ENCODE measurements at places on chromosomes 1 and 21.

GRCh38 chr1:164675342-164675904 is 116.4 kb downstream of the PBX1 start:
- DNase-seq = no peak

- DNase-seq = no peak
Observed at GRCh38 chr1:24926563-24927249, 3.4 kb downstream of the RUNX3 start.

- DNase-seq = no peak
Observed at GRCh38 chr1:176843352-176844297, 320.9 kb downstream of the ASTN1 start.

DNA sequence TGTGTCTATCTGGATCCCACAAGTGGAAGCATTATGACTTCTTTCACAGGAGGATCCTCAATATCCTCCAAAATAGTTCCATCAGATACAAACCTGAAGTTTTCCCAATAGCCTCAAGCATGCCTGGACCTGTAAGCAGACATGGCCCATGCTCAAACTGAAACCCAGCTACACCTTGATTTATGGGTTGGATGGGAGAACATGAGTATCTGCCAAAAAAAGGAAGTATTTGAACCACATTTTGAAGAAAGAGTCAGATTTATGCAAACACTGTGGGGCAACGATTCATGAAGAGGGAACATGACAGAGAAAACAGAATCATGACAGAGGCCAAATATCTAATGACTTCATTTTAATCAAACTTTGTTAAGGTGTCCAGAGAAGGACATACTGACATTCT is 351.0 kb upstream of the NFIA start:
- DNase-seq = no peak

- no peak for DNase-seq
Observed at GRCh38 chr1:116226017-116226416, 114.8 kb downstream of the MAB21L3 start.

DNA sequence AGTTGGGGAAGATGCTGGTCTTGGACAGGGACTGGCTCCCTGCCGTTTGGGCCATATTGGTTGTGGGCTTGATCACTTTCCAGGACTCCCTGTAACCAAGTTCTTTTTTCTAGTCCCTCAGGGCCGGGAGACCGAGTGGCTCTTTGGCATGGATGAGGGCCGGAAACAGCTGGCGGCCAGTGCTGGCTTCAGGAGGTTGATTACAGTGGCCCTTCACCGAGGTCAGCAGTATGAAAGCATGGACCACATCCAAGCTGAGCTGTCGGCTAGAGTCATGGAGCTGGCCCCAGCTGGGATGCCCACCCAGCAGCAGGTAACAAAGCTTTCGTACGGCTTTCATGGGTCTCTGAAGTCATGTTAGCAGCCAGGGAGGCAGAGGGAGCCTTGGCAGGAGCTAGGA is 4.3 kb downstream of the METTL13 start:
- DNase-seq = no peak

- no peak for DNase-seq
Observed at GRCh38 chr1:53998223-53998622, 19.8 kb downstream of the LDLRAD1 start.

GRCh38 chr1:23787701-23788100 is 3.2 kb upstream of the LYPLA2 start:
- no peak for DNase-seq

GRCh38 chr1:107870696-107871095 is 94.3 kb downstream of the VAV3 start:
- DNase-seq = no peak

GRCh38 chr1:207904391-207904790 is 6.5 kb downstream of the CD34 start:
- DNase-seq = no peak

DNA sequence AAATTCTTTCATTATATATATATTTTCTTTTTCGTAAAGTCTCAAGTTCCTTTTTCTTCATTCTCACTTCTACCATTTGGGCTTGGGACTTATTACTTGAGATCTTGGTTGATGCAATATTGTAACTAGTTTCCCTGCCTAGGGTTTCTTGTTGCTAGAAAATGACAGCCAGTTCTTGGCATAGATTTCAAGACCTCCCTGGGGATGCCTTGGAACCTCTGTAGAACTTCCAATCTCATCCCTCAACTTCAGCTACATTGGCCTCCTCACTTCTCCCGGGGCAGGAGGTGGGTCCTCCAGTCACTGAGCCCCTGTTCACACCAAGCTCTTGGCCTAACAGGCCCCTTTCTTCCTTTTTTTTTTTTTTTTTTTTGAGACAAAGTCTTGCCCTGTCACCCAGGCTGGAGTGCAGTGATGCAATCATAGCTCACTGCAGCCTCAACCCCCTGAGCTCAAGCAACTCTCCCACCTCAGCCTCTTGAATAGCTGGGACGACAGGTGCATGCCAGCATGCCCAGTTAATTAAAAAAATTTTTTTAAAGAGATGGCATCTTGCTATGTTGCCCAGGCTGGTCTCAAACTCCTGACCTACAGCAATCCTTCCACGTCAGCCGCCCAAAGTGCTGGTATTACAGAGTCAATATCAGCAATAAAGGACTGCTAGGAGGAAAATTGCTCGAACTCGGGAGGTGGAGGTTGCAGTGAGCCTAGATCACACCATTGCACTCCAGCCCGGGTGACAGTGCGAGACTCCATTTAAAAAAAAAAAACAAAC is 33.1 kb downstream of the MAP3K7CL start:
- no peak for DNase-seq

GRCh38 chr21:18877917-18878316 is 474.3 kb upstream of the TMPRSS15 start:
- DNase-seq = no peak

- no peak for DNase-seq
Observed at GRCh38 chr1:74528123-74528522, 15.7 kb upstream of the LRRC53 start.

DNA sequence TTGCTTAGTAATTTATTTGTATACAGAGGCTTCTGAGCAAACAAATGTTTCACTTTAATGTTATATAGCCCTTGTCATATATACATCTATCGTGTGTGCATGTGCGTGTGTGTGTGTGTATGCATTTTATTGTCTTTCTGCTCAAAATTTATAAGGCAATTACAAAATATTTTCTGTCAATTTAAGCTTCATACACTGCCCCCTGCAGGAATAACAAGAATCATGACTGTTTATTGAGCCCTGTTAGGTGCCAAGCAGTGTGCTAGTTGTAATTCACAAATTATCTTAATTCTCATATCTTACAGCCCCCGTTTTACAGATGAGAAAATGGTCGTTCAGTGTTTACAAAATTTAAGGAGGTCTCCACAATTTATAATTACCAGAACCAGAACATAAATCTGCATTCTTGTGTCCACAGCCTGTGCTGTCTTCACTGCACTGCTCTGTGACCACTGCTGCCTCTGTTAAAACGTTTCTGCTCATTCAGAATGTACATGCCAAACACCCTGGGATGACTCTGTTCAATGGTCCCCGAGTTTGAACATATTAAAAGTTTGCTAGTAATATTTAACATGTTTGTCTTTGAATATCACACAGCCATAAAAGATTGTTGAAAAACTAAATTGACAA is 181.3 kb downstream of the ATP6V1G3 start:
- DNase-seq = no peak

Measured in activated CD4-positive, alpha-beta memory T cell treated with anti-CD3 and anti-CD28 coated beads, Interleukin-2, amount 10 ng/mL, durations not matched to agents 7 days and 5 days (primary cell).